ENCODE measurements at places on chromosomes 5 and 9.

- no peak for DNase-seq
These were observed 87.3 kb downstream of the NTNG2 start for GRCh38 chr9:132249123-132249522.

- no peak for DNase-seq
These were observed 118.6 kb downstream of the ADAMTS2 start for GRCh38 chr5:179226696-179227095.

DNA sequence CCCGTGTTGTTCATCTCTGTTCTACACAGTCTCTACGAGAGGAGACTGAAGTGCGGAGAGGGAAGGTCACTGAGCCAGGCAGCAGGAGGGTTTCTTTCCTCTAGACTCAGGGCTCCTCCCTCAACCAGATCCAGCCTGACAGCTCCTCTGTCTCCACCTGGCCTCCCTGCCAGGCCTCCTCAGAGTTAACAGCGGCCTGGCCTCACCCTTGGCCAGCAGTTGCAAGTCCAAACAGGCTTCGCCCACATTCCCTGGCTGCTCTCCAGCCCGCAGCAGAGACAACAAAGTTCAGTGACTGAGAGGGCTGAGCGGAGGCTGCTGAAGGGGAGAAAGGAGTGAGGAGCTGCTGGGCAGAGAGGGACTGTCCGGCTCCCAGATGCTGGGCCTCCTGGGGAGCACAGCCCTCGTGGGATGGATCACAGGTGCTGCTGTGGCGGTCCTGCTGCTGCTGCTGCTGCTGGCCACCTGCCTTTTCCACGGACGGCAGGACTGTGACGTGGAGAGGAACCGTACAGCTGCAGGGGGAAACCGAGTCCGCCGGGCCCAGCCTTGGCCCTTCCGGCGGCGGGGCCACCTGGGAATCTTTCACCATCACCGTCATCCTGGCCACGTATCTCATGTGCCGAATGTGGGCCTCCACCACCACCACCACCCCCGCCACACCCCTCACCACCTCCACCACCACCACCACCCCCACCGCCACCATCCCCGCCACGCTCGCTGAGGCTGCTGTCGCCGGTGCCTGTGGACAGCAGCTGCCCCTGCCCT is at the start of gene HRCT1:
TSS of gene HRCT1 (plus strand) at position 291 of the 768 bp plus-strand sequence. CDS start at position 377, 86 bp downstream.
- DNase-seq, result peak; percentile 43

- DNase-seq, result no peak
These were observed 6.9 kb upstream of the TRMT10B start for GRCh38 chr9:37746448-37747270.

DNA sequence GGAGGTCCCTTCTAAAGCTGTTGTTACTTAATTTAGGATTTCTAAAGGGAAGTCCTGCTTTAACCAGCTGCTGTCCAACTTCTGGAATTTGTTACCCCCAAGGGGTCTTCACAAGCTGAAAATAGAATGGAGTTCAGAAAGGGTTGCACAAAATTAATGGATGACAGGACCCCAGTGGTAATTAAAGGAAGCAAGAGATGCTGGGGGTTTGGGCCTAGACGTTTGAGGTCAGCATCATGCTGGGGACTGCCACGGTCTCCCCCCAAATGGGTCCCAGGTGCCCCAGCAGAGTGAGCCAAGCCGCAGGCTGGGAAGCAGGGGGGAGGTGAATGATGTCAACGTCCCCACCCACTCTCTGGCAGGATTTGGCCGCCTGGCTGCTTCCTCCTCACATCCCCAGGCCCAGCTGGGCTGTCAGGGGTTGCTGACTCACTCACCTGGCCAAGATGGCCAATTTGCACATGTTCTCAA is 97.5 kb upstream of the ARAP3 start:
- no peak for DNase-seq

DNA sequence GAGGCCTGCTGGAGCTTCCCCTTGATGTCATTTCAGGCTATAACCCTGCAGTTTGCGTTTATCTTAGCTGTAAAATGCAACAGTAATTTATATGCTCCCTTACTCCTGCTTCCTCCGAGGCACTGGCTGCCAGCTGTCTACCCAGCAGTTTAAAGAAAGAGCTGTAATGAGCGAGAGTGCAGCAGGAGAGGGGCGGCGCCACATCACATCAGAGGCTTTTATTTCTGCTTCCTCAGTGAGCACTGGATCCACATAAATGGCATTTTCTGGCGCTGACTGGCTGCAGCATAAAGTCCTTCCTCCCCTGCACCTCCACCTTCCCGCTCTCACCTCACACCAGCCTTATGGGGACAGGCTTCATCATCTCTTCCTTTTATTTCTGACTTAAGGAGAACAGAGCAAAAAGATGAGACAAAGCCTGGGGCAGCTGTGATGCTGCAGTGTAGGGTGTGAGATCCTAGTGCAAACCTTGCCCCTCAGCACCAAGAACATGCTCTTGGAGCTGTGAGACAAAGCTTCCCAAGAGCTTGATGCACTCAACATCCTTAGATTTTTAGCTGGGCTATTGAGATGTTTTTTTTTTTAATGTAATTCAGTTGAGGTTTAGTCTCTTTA is 829.6 kb upstream of the ZNF608 start:
- no peak for DNase-seq

GRCh38 chr5:150181766-150182545 is 7.9 kb upstream of the SLC6A7 start:
- no peak for DNase-seq

DNA sequence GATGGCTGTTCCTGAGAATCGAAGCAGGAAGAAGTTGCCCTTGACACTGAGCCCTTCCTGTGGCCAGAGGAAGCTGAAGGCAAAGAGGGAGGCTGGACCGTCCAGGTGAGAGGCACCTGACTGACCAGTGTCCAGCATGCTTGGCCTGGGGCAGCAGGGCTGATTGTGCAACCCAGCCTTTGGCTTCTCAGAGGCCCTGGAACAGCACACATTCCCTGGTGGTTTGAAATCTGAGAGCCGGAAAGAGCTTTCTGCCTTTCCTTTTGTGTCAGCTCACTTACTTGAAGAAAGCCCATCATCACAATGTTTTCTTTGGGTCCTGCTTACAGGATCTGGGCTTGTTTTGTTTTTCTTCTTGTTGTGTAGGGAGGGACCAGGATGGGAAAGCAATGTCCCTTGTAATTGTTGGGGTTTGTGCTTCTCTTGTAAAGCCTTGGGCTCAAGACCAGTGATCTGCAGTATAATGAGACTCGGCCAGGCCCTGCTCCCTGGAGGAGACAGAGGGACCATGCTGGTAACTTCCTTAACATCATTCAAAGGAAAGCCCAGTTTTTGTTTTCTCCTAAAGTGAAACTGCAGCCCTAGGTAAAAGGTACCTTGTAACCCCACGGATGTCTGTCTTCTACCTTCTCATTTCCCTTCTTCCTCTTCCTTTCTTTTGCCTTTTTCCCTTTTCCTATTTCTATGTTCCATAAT is 213.7 kb downstream of the NXNL2 start:
- DNase-seq, result no peak

GRCh38 chr5:76292620-76293322 is 110.3 kb upstream of the IQGAP2 start:
- DNase-seq, result peak; percentile 70

- no peak for DNase-seq
These were observed 88.9 kb upstream of the PLPPR1 start for GRCh38 chr9:100939636-100940035.

DNA sequence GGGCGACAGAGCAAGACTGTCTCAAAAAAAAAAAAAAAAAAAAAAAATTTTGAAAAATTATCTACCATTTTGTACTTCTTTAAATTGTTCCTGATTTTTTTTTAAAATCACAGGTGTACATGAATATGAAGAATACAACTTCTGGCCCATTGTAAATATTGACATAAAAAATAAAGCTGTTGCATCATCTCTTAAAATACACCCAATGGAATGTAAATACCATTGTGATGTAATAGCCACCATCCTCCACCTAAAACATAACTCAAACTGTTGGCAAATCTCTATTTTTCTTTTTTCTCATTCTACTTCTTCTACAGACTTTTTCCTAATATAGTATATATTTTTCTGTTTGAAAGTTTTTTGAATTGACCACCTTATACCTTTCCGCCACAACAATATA is 61.0 kb upstream of the TEX48 start:
- DNase-seq, result no peak

DNA sequence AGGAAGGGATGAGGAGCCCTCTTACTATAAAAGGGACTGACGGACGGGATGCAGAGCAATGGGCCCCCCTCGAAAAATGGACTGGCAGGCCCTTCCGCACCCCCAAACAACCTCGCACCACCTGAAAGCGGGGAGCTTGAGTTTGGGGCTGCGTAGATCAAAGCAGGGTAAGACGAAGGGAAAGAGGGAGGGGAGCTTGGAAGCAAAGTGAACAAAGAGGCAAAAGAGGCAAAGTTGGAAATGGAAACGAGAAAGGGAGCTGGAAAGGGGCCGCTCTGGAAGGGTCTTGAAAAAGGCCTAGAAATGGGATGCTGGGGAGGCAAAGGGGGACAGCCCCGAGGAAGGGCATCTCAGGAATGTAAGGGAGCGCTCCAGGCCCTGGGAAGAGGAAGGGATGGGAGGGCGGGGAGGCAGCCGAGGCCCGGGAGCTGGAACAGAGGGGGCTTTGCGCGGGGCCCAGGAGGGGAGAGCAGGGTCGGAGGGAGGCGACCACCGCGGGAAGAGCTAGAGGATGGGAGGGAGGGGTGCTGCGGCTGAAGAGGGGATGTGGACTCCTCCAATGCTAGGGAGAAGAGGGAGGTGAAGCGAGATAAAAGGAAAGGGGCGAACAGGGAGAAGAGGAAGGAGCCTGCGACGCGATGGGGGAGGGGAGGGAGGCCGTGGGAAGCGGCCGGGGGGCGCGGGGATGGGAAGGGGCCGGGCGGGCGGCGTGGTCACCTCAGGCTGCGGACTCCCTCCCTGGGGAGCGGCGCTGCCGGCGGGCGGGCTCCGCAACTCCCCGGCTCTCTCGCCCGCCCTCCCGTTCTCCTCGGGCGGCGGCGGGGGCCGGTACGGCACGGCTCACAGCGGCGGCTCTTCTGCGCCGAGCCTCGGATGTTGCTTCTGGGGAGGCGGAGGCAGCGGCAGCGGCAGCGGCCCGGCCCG is 577 bp downstream of the RNF145 start:
- DNase-seq, result peak; percentile 60

DNA sequence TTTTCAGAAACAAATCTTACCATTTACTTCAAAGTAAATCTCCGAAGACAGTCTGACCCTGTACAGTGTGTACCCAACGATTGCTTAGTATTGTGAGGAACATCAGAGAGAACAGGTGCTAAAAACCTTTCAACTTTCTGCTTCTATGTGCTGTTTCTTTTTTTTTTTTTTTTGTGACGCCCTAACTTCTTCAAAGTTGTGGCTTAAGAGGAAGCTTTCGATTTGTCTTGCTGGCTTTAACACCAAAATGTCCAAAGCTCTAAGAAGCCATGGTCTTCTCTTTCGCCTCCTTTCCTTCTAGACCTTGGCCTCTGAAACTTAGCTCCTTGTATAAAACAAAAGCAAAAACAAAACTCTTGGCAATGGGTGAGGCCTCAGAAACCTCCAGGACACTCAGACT is 1.2 kb downstream of the TNFSF8 start:
- DNase-seq, result peak; percentile 41

GRCh38 chr9:17793713-17794622 is 215.1 kb downstream of the SH3GL2 start:
- peak; percentile 4 for DNase-seq

DNA sequence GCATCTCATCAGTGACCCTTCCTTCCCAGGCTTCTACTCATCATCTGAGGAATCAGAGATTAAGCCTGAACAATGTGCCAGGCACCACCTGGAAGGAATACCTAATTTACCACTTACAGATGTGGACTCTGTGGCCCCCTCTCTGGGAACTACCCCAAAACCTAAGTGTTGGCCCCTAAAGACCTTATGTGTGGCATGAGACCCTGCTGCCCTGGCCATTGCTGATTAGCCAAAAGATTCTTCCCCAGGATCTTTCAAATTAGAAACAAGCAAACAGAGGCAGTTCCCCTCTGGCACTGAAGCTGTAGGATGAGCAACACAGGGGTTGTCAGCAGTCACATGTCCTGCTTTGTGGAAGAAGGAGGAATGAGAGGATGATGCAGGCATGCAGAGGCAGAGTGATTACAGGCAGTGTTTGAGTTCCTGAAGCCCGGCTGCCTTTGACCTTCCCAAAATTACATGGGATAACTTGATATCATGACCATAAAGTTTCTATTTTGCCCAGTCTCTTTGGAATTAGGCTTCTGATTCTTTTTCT is 10.6 kb downstream of the SPINK4 start:
- DNase-seq, result no peak

- no peak for DNase-seq
These were observed 195.7 kb downstream of the PALM2AKAP2 start for GRCh38 chr9:109975574-109976295.

- DNase-seq, result no peak
These were observed 123.7 kb downstream of the NTRK2 start for GRCh38 chr9:84793251-84793650.

GRCh38 chr5:100520348-100520747 is 14.8 kb upstream of the FAM174A start:
- DNase-seq, result no peak

DNA sequence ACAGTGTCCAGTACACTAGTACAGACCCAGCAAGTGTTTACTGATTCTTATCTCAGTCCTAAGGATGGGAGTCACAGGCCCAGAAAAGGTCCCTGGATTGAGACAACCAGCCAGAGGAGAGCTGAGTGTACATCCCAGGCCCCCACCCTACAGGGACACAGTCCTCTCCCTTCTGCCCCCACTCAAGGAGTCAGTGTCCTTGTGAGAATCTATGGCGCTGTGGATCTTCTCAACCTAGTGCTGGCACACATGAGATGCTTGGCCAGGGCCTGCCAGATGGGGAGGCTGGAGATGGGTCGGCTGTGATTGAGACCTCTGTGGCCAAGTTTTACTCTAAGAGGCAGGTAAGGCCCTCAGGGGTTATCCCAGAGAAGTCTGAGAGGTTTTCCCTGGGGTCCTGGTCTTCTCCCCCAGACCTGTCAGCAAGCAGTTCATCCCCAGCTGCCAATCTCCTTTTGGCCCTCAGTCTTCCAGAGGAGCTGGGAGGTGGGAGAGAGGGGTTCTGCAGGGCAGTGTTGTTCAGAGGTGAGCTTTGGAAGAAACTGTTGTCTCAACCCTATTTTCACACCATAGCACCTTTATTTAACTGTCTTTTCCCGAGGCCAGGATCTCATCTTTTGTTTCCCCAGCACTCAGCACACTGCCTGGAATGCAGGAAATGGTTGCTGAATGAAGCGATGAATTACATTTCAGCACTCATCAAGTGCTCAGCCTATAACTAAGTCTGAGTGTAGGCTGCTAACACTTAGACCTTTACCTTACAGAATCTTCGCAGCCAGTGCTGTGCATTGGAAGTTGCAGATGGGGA is 3.2 kb upstream of the NSD1 start:
- DNase-seq, result no peak

DNA sequence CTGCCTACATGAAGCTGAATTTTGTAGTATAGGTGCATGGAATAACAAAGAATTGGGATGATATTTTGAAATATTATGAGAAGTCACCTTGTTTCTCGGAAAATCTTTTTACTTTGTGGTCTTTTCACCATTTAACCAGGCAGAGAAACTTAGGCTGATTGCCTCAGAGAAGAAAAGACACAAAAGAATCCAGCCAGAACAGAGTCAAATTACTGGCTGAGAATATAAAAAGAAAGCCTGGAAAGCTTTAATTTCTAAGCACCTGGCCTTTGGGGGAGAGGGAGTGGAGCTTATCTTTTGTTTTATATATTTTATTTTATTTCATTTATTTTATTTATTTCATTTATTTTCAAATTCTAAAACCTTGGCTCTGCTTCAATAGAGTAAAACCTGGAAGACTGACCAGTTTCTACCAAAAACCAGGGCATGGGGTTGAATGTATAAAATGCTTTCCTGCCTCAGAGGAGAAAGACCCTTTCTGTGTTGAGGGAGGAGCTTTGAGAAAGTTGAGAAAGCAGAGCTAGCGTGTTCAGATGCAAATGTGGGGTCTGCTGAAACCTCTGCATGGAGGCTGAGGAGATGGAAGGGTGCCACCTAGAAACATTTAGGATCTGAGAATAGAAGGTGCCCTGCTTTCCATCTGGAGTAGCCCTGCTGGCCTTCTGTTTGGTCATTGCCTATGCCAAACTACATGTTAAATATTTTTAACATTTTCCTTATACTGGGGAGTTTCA is 81.6 kb downstream of the NREP start:
- DNase-seq, result no peak

Data from hematopoietic multipotent progenitor cell treated with erythropoietin and hydrocortisone succinate and interleukin-3 and kit ligand, for 4 days (in vitro differentiated cells).